ENCODE measurements at places on chromosomes 4 and X.

DNA sequence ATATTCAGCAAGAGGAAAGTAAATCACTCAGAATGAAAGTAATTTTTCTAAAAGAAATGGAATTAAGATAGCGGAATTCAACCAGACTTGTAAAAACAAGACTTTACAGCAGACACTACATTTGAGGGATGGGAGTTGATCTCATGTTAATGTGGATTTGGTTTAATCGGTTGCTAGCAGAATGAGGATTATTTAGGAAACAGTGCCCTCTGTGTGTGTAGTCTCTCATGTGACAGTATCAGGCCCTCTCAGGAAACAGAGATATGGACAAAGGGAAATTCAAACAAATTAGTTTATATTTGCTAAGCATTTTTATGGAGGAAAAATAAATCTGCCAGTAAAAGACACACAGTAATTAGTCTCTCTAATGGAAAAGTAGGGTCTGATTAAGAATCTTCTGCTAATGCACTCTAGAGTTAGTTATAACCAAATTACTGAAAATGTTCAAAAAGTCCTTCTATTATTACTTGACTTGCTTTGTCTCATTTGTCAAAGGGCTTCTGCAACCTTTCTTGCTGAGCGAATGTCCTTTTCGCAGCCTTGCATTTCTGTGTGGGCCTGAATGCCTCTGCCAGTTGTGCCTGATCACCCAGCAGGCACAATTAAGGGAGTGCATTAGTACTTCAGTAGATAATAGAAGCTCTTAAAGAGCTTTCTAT is 1282.3 kb upstream of the TENM3 start:
- no peaks in the 10 kb centered on the region for H3K36me3 ChIP-seq
- no peak overlapping the region for H3K4me3 ChIP-seq
- H3K27me3 ChIP-seq: peaks cover 2% of the 10 kb centered on the region
- no peak for DNase-seq

GRCh38 chr4:36321176-36321575 is 39.8 kb downstream of the DTHD1 start:
- no peak overlapping the region for H3K4me3 ChIP-seq
- H3K27ac ChIP-seq: no peak overlapping the region
- no peaks in the 10 kb centered on the region for H3K27me3 ChIP-seq
- no peaks in the 10 kb centered on the region for H3K36me3 ChIP-seq
- H3K4me1 ChIP-seq: peaks cover 4% of the 10 kb centered on the region

- DNase-seq: no peak
- H3K4me3 ChIP-seq: no peak overlapping the region
- H3K27me3 ChIP-seq: no peaks in the 10 kb centered on the region
- H3K36me3 ChIP-seq: peaks cover 56% of the 10 kb centered on the region
- H3K27ac ChIP-seq: no peak overlapping the region
- no peaks in the 10 kb centered on the region for H3K4me1 ChIP-seq
Measured at GRCh38 chrX:1421433-1422134, 29.7 kb upstream of the SLC25A6 start.

DNA sequence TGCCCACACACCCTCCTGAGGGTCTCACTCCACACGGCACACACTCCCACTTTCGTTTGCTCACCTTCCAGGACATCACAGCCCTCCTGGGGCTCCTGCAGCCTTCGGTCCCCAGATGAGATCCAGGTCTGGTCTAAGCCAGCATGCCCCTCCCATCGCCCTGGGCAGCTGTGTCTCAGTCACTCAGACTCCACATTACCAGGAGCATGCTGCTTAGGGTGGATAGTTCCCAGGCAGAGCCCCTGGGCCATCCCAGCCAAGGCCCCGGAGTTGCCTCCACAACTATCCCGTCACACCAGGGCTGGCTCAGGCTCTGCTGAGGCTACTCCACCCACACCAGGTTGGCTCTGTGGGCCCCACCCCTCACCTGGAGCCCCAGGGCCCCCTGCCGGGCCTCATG is 50.4 kb upstream of the PSAPL1 start:
- H3K4me1 ChIP-seq: peaks cover 11% of the 10 kb centered on the region
- no peak for DNase-seq
- no peak overlapping the region for H3K4me3 ChIP-seq

DNA sequence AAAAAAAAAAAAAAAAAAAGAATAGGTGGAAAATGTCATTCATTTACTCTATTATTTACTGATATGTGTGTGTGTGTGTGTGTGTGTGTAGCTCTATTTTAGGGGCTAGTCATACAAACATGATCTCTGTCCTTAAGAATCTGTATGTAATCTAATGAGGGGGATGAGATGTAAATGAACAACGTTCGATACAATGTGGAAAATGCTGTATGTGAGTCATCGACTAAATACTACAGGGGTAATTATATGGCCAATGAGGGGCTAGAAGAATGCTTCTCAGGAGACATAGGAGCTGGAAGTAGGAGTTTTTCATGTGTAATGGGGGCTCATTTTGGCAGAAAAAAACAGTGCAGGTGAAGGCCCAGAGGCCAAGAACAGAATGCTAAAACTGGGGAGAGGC is 41.9 kb downstream of the LEF1 start:
- H3K27ac ChIP-seq: no peak overlapping the region
- H3K27me3 ChIP-seq: no peaks in the 10 kb centered on the region
- H3K36me3 ChIP-seq: peaks cover 1% of the 10 kb centered on the region
- DNase-seq: no peak
- H3K4me3 ChIP-seq: no peak overlapping the region
- H3K4me1 ChIP-seq: peaks cover 24% of the 10 kb centered on the region

DNA sequence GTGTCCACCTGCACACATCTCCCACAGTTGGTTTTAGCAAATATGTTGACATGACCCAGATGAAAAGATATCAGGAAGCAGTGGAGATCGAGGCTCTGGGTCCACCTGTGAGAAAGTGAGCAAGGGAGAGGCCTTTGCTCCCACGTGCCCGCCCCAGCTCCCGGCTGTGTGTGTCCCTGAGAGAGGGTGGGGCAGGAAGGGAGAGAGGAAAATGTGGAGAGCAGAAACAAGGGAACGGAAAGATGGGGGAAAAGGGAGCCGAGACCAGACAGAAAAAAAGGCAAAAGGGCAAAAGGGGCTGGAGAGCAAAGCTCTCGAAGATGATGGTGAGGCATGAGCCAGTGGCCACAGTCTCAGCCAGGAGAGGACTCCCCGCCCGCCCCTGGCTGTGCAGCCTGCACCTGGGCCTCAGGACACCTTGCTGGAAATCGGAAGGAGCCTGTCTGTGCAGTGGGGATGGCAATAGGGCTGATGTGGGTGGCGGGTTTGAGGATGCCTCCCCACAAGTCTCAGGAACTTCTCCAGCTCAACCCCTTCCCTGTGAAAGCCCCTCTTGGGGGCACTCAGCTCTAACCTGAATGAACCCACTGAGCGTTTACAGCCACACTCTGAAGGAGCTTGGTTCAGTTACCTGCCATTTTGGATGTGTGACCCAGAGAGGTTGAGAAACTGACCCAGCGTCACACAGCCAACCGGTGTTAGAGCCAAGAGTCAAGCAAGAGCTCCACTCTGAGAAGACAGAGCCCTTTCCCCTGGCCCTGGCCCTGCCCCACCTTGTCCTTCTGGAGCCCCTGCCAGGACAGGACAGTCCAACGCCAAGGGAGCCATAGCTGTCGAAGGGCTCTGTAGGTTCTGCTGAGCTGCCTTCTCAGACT is 20.3 kb upstream of the MSX1 start:
- H3K27ac ChIP-seq: peak overlapping the region; percentile 72
- DNase-seq: no peak
- H3K4me3 ChIP-seq: no peak overlapping the region
- H3K4me1 ChIP-seq: peaks cover 45% of the 10 kb centered on the region
- peaks cover 2% of the 10 kb centered on the region for H3K36me3 ChIP-seq

GRCh38 chrX:1529328-1529727 is 7.7 kb downstream of the P2RY8 start:
- no peak overlapping the region for H3K4me3 ChIP-seq
- no peaks in the 10 kb centered on the region for H3K36me3 ChIP-seq
- H3K27me3 ChIP-seq: no peaks in the 10 kb centered on the region
- no peaks in the 10 kb centered on the region for H3K4me1 ChIP-seq
- no peak overlapping the region for H3K27ac ChIP-seq

DNA sequence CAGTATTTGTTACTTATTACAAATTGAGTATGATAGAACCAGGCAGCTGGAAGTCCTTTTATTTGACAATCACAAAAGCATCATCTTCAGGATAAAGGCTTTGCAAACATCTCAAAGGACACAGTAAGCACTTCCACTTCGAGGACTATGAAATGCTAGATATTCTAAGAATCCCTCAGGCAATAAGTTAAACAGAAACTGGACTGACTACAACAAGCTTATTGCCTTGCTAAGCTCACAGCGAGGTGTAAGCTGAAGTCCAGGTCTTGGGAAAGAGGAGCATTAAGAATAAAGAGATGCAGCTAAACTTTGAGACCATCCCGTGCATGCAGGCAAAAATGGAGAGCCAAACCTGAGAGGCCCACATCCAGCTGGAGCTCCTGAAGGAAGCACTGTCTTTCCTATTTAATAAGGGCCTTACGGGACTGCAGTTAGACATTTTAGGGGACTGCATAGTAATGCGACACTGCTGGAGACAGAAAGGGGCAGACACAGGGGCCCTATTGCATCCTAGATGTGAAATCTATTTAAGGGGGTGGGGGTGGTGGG is 38.7 kb downstream of the DCHS2 start:
- H3K36me3 ChIP-seq: no peaks in the 10 kb centered on the region
- no peaks in the 10 kb centered on the region for H3K4me1 ChIP-seq
- H3K27ac ChIP-seq: no peak overlapping the region
- no peak for DNase-seq

GRCh38 chr4:173171098-173171497 is 2.5 kb downstream of the GALNT7 start:
- no peak overlapping the region for H3K27ac ChIP-seq
- no peaks in the 10 kb centered on the region for H3K27me3 ChIP-seq
- no peak for DNase-seq
- H3K4me1 ChIP-seq: peaks cover 22% of the 10 kb centered on the region
- H3K4me3 ChIP-seq: peak overlapping the region; percentile 81

DNA sequence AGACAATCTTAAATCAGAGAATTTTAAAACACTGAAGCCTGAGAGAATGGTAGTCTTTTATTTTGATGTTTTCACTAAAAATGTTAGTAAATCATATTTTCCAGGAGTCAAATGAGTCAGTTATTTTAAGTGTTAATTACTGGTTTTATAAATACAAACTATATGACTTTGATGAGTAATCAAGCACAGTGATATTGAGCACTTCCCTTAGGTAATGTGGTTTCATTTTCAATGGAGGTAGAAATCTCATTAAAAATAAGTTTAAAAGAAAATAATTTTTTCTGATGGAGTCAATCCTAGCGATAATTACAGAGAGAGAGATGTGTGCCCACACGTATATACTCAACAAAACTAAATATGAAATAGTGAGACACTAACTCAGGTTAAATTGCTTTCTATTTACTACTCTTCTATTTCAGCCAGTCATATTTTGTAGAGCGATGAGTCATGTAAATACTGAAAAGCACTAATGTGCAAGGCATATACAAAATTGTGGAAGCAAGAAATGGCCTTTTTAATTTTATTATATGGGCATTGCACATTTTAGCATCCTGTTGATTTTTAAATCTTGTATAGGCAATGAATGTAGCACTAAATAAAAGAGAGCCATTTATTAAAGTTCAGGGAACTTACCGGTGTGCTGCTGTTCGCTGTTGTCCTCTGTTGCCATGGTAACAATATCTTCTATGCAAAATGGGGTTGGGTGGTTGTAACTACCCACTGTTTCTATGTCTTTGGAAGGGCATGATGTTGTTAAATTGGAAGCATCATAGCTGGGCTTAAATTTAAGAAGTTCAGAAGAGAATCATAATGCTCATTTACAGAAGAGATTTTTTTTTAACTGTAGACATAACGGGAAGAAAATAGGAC is 513.7 kb downstream of the TLL1 start:
- H3K27ac ChIP-seq: no peak overlapping the region
- H3K36me3 ChIP-seq: no peaks in the 10 kb centered on the region
- H3K4me3 ChIP-seq: no peak overlapping the region
- no peaks in the 10 kb centered on the region for H3K4me1 ChIP-seq
- DNase-seq: no peak
- no peaks in the 10 kb centered on the region for H3K27me3 ChIP-seq

DNA sequence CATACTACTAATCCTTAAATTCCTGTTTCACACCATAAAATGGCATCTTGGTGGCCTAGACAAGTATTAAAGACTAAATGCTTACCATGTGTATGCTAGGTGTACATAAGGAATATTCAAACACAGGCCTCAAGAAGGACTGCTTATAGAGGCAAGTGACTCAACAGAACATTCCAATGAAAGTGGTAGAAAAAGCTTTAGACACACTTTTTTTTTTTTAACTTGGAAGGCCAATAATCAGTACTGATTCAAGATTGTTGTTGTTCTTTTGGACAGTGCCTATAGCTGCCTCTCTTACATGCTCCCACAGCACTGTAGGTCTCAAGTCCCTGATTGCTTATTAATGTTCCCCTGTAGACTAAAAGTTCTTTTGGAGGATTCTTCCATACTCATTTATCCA is 77.6 kb downstream of the FBXL5 start:
- no peak for DNase-seq
- no peak overlapping the region for H3K4me3 ChIP-seq
- H3K36me3 ChIP-seq: peaks cover 11% of the 10 kb centered on the region
- no peaks in the 10 kb centered on the region for H3K27me3 ChIP-seq
- no peak overlapping the region for H3K27ac ChIP-seq

DNA sequence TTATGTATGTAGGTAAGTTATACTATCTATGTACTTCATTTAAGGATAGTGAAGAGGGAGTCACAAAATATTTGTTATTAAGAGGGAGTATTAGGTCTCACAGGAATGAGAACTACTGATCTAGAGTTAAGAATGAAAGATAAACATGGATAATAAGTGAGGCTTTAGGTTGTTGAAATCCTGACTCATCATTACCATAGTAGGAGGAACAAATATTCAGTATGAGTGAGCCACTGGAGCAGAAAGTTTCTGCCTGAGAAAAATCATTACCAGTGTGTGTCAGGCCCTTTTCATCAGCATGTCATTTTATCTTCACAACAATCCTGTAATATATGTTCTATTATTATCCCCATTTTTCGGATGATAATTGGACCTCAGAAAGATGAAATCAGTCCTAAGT is 27.2 kb upstream of the IGSF1 start:
- no peak for DNase-seq
- no peaks in the 10 kb centered on the region for H3K36me3 ChIP-seq
- no peak overlapping the region for H3K4me3 ChIP-seq
- H3K27me3 ChIP-seq: no peaks in the 10 kb centered on the region

Measured in mesothelial cell of epicardium (in vitro differentiated cells).